SHP77 (cell line): ENCODE measurements at places on chromosomes 13 and 19.

DNA sequence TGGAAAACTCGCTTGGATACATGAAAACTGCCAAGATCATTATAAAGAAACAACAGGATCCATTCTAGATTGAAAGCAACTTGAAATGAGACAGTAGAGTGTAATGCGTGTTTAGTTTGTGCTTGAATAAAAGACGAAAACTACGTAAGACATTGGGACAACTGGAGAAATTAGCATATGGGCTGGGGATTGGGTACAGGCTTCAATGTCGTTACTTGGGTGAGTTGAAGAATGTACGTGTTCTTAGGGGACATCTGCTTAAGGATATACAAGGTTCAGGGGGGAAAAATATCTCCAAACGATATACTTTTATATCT is 471 bp upstream of the ERVK3-1 start:
- DNase-seq: no peak

DNA sequence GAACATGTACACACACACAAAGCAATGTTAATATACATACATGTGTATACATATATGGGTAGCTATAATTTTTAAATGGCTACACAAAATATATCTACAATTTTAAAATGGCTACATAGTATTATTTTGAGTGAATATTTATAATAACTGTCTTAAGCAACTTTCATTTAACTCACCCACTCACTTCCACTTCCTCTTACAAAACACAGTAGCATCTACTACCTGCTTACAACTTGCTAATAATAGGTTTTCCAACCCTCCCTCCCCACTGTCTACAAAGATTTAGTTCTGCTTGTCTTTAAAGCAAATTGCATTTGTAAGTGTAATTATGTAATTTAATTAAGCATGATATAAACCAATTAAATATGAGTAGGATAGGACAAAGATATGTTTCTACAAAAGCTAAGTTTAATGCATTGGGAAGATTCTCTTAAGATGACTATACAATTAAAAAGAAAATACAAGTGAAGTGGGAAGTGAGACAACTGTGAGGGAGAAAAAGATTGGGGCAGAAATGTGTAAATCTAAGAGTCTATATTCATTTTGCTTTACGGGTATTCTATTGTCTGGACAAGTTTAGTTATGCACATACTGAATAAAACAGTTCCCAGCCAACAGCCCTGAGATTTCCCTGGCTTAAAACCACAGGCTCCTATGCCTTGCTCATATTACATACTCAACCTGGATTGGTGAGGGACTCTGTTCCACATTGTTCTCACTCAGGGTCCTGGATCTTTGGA is 583.1 kb downstream of the EFNB2 start:
- DNase-seq: no peak

- DNase-seq: peak; percentile 92
Measured at GRCh38 chr13:83906240-83906820, 24.1 kb upstream of the SLITRK1 start.

DNA sequence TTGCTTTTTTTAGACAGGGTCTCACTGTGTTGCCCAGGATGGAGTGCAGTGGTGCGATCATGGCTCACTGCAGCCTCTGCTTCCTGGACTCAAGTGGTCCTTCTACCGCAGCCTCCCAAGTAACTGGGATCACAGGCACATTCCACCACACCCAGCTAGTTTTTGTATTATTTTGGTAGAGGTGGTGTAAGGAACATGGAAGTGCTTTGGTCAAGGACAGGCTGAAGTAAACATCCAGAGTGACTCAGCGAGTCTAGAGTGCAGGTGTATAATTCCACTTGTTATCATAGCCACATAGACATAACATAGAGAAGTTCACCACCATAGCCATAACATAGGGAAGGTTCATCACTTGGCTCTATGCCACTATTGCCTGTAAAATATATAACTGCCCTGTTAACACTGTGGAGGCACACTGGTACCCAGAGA is 98.6 kb downstream of the RBM26 start:
- DNase-seq: no peak

GRCh38 chr19:47398707-47399597 is 20.4 kb downstream of the MEIS3 start:
- no peak for DNase-seq

- peak; percentile 22 for DNase-seq
Measured at GRCh38 chr19:4232614-4233281, 3.4 kb downstream of the EBI3 start.
